ENCODE measurements at places on chromosomes 12 and 14.

- DNase-seq: no peak
Observed at GRCh38 chr14:85234156-85235025, 295.6 kb upstream of the FLRT2 start.

DNA sequence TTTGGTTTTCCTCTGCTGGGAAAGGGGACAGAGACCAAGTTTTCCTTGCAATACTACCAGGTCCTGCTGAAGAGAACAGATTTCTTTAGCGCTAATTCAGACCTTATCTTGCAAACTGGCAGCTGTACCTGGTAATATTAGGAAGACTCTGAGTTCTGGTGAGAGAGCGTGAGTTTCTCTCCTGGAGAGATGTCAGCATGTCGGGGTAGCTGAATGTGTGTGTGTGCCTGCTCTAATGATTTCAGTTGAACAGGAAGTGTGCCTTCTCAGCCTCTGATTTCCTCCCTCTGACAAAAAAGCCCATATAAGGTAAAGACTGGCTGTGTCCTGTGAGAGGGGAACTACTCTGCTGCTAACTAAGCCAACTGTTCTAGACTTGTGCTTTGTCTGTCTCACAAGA, 10.3 kb upstream of the ERP27 start:
- DNase-seq: peak; percentile 16

GRCh38 chr14:52305014-52305413, 9.1 kb upstream of the PTGER2 start:
- DNase-seq: no peak

- DNase-seq: no peak
Observed at GRCh38 chr12:131287938-131288764, 334.4 kb downstream of the ADGRD1 start.

- no peak for DNase-seq
Observed at GRCh38 chr12:58584880-58585279, 335.4 kb downstream of the LRIG3 start.

GRCh38 chr12:51391283-51392123, at the start of gene GALNT6:
Gene GALNT6 (minus strand): TSS chr12:51391406. CDS start chr12:51379781, 11,625 bp downstream.
- DNase-seq: peak; percentile 74

GRCh38 chr12:8088574-8088973, 6.5 kb downstream of the NECAP1 start:
- no peak for DNase-seq

DNA sequence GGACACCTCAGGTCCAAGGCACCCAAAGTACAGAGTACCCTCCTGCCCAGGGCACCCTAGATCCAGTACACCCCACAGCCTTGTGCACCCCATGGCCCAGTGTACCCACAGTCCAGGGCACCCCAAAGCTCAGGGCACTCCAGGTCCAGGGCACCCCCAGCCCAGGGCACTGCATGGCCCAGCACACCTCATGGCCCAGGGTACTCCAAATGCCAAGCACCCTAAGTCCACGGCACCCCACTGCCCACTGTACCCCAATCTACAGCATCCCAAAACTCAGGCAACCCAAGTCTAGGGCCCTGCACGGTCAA, 6.0 kb downstream of the JAG2 start:
- no peak for DNase-seq

DNA sequence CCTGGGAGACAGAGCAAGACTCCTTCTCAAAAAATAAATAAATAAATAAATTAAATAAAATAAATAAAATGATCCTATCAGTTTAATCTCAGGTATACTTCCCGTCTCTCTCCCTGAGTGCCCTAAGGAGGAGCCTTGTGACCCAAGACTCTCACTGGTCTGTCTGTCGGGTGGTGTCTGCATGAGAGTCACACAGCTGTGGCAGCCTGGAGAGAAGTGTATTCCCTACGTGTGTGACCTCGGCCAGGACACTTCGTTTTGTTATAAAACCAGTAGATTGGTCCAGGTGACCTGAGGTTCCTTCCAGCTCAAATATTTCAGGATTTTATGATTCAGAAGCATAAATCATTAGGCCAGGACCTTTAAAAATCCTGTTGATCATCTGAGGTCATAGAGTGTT, 4.8 kb downstream of the SYNE3 start:
- no peak for DNase-seq
